ENCODE measurements at places on chromosomes 7 and 10. TPM values are rescaled to one million over a fixed set of nuclear protein-coding genes. Genes with fewer than 3 reads are reported as not detected.

Gene ADAM22
- 2.4 TPM for total RNA-seq

Gene MYL10
- not detected for total RNA-seq

Gene PIK3CG
- total RNA-seq, result not detected

Gene PAPOLB
- total RNA-seq, result not detected

Gene NUPR2
- total RNA-seq, result not detected

Gene TDRD1
- 0.45 TPM for total RNA-seq

Gene GNAT3
- total RNA-seq, result not detected

Gene VSTM4
- 4.7 TPM for total RNA-seq

Gene SRGN
- 65.8 TPM for total RNA-seq

Gene FAM241B
- not detected for total RNA-seq

Gene IFRD1
- 92.7 TPM for total RNA-seq

Gene OR2A12
- total RNA-seq, result not detected

Gene SPDYE1
- total RNA-seq, result not detected

Gene SCIN
- total RNA-seq, result 0.25 TPM

Gene STRIP2
- 6.9 TPM for total RNA-seq

Gene NKX1-2
- not detected for total RNA-seq

Gene OR13A1
- not detected for total RNA-seq

Gene IFIT2
- 30.7 TPM for total RNA-seq

Data from fibroblast of the aortic adventitia (primary cell).